NCI-H2081 treated with DMSO at 0.1 percent for 48 hours (cell line): ENCODE measurements at places on chromosomes 4 and X.

DNA sequence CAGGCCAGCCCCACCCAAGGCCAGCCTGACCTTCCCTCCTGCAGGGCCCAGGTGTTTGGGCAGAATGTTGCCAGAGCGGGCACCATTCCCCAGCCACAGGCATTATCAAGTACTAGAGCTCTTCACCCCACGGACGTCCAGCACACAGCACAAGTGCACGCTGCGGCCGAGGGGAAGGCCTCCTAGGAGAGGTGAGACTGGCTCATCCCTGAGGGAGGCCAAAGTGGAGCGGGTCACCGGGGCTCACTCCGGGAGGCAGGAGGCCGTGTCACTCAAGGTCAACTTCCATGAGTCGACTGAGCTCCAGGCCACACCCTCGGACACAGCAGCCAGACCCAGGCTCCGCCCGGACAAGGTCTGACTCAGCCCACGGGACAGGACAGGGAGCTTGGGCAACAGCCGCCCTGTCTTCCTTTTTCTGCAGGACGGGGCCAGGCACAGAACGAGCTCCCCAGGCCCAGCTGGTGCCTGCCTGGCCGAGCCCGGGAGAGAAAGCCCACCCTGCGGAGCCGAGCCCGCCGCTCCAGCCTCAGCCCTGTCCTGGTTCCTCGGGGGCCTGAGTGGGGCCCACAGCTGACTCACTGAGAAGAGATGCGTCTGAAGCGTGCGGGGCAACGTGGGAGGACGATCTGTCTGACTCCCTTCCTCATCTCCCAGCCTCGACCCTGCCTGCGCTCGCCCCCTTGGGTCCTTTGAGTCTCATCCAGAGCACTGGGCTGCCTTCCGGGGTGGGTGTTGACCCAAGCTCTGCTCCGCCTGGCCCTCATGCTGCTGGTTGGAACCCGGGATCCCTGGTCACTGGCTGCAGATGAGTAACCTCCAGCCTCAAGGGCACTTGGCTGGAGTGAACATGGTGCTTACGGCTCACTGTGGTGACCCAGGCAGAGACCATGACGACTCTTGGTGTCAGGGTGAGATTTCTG is 1.6 kb downstream of the SLC49A3 start:
- DNase-seq: no peak

- DNase-seq: no peak
Measured at GRCh38 chr4:167786504-167786903, 305.8 kb upstream of the ANXA10 start.

GRCh38 chr4:41360214-41360920 is 103.6 kb downstream of the UCHL1 start:
- no peak for DNase-seq

DNA sequence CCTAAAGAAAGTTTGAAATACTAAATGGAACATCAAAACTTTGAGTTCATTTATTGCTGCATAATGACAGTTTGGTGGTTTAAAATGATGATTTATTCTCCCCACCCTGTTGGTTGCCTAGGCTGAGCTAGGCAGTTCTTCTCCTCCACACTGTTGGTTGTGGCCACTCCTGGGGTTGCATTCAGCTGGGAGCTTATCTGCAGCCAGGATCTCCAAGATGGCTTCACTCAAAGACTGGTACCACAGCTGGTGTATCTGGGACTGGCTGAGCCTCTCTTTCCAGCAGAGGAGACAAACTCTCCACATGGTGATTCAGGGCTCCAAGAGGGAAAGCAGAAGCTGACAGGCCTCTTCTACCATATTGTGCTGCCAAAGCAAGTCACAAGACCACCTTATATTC is 33.1 kb downstream of the MSL3 start:
- no peak for DNase-seq

GRCh38 chr4:174749091-174749490 is 80.0 kb downstream of the GLRA3 start:
- no peak for DNase-seq

DNA sequence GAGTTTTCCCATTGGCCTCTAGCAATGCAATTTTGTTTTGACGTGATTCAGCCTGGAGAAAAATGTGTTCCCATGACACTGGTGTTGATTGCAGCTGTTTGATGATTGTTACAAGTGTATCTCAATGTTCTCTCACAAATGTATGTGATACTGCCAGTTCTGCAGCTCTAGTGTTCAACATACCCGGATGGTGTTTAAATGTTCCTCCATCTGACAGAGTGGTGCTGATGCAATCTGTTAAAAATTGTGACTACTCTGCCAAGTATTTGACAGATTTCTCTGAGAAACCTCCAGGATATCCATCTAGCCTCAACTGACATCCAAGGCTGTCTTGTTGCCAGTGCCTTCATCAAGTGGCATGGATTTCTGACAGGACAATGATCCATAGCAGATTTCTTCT is 657.2 kb upstream of the DIAPH2 start:
- DNase-seq: no peak

GRCh38 chrX:120559804-120560203 is 958 bp downstream of the CUL4B start:
- no peak for DNase-seq

GRCh38 chr4:102008711-102009110 is 218.2 kb downstream of the BANK1 start:
- DNase-seq: no peak

DNA sequence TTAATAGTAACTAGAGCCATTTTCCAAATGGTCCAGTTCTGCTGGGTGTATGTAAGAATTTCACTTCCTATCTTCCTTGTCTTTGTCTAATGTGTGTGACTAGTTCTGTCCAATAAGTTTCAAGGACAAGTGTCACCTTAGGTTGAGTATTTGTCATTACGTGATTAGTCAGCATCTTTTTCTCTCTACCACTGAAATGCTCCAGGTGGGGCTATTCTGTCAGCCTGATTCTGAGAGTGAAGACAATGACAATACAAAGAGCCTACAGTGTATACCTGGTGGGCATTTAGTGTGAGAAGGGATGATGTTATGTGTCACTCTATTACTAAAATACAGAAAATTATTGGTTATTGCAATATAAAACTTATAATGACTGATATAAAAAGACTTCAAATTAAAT is 876.3 kb downstream of the C4orf33 start:
- no peak for DNase-seq

DNA sequence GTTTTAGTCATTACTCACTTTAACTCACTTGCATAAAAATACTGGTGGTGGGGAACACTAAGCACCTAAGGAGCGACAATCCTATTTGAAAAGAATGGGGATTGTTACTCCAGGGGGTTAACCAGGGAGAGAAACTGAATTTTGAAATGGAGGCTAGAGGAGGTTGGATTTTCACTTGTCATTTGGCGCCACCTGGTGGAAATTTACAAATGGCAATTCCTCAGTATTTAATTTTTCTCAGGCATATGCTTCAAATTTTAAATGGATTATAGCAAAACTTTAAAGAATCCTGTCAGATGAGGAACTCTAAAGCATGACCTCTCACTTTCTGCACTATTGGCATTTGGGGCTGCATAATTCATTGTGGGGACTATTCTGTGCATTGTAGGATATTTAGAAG is 2.7 kb upstream of the GEMIN8 start:
- DNase-seq: no peak

DNA sequence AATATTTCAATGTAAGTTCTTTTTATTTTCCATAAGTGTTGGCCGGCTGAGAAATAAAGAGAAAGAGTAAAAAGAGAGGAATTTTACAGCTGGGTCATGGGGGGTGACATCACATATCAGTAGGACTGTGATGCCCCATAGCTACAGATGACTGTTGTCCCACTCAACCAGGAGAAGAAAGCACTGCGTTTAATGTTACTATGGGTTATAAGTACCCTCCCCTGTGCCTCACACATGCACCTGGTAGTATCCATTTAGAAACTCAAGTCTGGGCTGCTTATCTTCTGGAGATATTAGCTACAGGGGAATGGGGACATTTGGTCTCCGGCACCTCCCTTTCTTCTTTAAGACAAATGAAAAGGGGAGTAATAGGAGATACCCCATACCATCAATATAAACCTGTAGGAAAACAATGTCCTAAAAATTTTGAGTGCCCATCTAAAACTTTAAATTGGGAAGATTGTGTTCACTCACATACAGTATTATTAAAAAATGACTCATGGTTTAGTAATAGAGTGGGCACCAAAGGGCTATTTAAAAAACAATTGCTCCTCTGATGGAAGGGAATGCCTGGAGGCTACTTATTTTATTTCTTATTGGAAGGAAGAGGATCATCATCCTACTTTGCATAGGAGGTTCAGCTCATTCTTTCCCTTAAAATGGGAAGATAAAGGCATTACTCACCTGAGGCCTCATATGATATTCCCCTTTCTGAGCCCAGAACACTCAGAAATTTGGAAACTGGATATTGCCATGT is 18.2 kb downstream of the UGT2B11 start:
- DNase-seq: no peak

DNA sequence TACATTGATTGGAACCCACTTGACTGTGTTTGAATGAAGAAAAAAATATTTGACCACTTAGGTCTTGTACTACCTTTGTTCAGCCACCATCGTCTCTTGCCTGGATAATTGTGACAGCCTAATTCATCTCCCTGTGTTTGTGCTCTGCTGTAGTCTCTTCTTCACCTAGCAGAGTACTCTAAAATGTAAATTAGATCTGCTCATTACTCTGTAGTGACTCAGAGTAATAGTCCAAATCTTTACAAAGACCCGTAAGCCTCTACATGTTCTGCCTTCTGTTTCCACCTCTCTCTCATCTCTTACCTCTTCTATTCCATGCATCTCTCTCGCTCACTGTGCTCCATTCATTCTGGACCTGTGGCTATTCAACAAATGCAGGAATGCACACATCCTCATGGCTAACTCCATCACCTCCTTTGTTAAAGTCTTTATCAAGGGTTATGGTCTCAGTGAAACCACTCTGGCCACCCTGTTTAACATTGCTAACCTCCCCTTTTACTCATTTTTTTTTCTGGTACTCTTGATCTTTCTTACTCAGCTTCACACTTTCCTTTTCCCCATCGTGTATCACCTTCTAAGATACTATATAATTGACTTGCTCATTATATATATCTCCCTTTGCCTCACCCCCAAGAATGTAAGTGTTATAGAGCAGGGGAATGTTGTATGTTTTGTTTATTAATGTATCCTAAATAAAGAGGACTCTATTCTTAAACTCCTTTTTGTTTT is 98.4 kb downstream of the STIM2 start:
- DNase-seq: no peak

DNA sequence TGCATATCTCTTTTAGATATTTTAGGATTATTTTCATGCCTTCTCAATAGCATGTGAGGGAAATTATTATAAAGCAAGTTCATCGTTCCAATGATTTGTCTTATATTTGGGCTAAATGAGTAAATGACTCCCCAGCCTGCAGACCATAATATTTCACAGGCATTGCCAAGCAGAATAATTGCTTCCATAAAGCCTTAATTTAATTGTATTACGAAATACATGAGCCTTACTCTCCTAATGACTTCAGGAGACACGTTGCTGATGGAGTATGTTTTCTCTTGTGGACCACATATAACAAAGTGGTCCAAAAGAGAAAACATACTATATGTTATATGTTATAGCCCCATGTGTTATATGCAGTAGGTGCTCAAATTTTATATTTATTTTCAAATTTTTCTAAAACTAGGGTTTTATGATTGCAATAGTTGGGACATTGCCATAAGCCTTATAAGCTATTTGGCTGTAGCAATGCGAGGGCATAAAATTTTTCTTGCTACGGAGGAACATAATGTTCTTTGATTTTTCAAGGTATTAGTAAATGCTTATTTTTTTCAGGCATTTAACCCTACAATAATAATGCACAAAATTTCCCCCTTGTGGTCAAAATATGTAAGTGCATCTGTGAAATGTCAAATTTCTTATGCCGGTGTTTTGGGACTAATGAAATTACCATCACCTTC is 26.2 kb upstream of the TMPRSS11D start:
- no peak for DNase-seq

DNA sequence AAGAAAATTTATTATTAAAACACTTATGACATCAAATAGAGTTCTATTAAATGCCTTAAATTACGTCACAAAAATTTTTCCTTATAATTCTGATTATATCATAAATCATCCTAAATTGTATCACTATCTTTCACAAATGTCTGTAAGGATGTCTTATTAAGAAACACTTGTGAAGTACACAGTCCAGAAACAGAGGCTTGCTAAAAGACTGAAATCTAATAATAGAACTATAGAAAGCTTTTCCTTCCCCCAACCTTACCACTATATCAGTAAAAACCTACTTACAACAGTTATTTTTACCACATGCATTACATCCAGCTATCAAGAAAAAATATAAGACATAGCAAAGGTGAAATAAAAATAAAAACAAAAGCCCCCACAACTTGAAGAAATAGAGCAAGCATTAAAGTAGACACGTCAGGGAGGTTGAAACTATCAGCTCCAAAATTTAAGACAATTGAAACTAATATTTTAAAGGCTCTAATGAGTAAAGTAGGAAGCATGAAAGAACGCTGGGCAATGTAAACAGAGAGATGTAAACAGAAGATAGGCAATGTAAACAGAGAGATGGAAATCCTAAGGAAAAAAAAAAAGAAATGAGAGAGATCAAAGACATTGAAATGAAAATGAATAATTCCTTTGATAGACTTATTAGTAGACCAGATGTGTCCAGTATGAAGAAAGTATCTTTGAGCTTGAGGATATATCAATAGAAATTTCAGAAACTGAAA is 94.9 kb upstream of the TECRL start:
- DNase-seq: no peak
